Activated B cell treated with CpG ODN at 0.5 μM for 24 hours (primary cell): ENCODE measurements at places on chromosomes 13 and 19. TPM values are rescaled to one million over a fixed set of nuclear protein-coding genes. Genes with fewer than 3 reads are reported as not detected.

ZNF613 gene
- 7.7 and 7.8 TPM in 2 replicates for total RNA-seq

ZNF433 gene
- 6.9 and 8.6 TPM in 2 replicates for total RNA-seq

PLPPR2 gene
- 1.5 and 2.2 TPM in 2 replicates for total RNA-seq

MIR17HG gene
- 23.5 and 27.0 TPM in 2 replicates for total RNA-seq

CYP2F1 gene
- total RNA-seq = not detected in 2 replicates

SLC5A5 gene
- total RNA-seq = 0.09 and 0.12 TPM in 2 replicates

EDDM13 gene
- total RNA-seq = not detected in 2 replicates

TEX29 gene
- 0.35 and 0.54 TPM in 2 replicates for total RNA-seq

KCNN1 gene
- 0.17 TPM in 1 of 2 replicates, not detected in the other for total RNA-seq

IGFL1 gene
- not detected in 2 replicates for total RNA-seq

NLRP5 gene
- not detected in 2 replicates for total RNA-seq

IGFL3 gene
- total RNA-seq = not detected in 2 replicates

PEAK3 gene
- total RNA-seq = 0.09 TPM in 1 of 2 replicates, not detected in the other

SLC46A3 gene
- total RNA-seq = 8.6 and 11.8 TPM in 2 replicates

ZNF317 gene
- 64.4 and 65.8 TPM in 2 replicates for total RNA-seq

DNA sequence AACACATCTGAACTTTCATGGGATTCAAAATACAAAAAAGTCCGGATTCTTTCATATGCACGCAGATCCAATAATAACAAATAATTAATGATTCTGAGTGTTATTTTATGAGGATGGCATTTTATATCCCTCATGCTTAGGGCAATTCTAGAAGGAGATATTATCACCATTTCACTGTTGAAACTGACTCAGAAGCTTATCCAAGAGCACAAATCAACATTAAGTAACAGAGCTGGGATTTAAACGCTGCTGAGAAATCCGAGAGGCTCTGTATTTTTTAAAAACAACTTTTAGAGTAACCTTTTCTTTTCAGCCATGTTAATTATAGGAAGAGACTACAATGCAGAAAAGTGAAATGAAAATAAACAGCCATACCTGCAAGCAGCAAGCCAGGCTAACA is 30.3 kb downstream of the ATP7B start:
- no peak for DNase-seq
- H3K36me3 ChIP-seq = peaks cover 1% of the 10 kb centered on the region
- H3K4me3 ChIP-seq = no peak overlapping the region
- H3K4me1 ChIP-seq = no peaks in the 10 kb centered on the region
- no peak overlapping the region for H3K27ac ChIP-seq

DNA sequence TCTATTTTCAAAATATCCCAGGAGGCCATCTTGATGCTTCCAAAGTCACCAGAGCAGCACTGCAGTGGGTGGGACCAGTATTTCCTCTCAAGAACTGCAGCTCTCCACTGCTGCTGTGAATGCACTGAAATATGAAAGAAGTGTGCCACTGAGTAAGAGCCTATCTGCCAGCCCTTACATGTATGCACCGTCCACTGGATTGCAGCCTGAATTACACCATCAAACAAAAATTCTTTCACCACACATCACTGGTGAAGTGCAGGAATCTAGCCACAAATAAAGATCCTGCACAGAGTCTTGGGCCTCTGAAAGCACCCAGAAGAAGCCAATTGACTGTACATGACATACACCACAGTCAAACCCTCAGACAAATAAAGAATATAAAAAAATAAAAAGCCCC is 249.0 kb downstream of the LHFPL6 start:
- no peak for DNase-seq
- H3K27me3 ChIP-seq = peaks cover 1% of the 10 kb centered on the region
- no peak overlapping the region for H3K27ac ChIP-seq
- no peaks in the 10 kb centered on the region for H3K36me3 ChIP-seq
- H3K4me1 ChIP-seq = no peaks in the 10 kb centered on the region

- H3K4me3 ChIP-seq = no peak overlapping the region
- no peak for DNase-seq
- no peaks in the 10 kb centered on the region for H3K36me3 ChIP-seq
- H3K27me3 ChIP-seq = no peaks in the 10 kb centered on the region
Observed at GRCh38 chr19:53012006-53012405, 1.7 kb upstream of the ERVV-1 start.

GRCh38 chr19:3516675-3517207 is 10.6 kb downstream of the FZR1 start:
- no peak for DNase-seq
- no peaks in the 10 kb centered on the region for H3K27me3 ChIP-seq
- peaks cover 55% of the 10 kb centered on the region for H3K4me1 ChIP-seq
- H3K27ac ChIP-seq = peak overlapping the region; percentile 59

GRCh38 chr19:1417681-1418495 is 10.5 kb downstream of the DAZAP1 start:
- no peak overlapping the region for H3K4me3 ChIP-seq
- H3K4me1 ChIP-seq = peaks cover 20% of the 10 kb centered on the region
- peak overlapping the region; percentile 24 for H3K27ac ChIP-seq
- peaks cover 63% of the 10 kb centered on the region for H3K36me3 ChIP-seq
- no peaks in the 10 kb centered on the region for H3K27me3 ChIP-seq

DNA sequence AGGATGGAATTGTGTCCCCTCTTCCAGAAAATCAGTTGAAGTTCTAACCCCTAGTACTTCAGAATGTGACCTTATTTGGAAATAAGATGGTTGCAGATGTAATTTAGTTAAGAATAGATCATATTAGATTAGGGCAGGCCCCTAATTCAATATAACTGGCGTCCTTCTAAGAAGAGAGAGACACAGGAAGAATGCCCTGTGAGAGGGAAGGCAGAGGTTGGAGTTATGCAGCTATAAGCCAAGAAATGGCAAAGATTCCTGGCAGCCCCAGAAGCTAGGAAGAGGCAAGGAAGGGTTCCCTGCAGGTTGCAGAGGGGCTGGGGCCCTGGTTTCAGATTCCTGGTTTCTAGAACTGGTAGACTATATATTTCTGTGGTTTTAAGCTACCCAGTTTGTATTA is 30.0 kb downstream of the HS6ST3 start:
- H3K36me3 ChIP-seq = no peaks in the 10 kb centered on the region
- DNase-seq = no peak
- no peak overlapping the region for H3K4me3 ChIP-seq
- H3K27me3 ChIP-seq = no peaks in the 10 kb centered on the region
- H3K27ac ChIP-seq = no peak overlapping the region
- H3K4me1 ChIP-seq = no peaks in the 10 kb centered on the region

- no peak for DNase-seq
- no peaks in the 10 kb centered on the region for H3K27me3 ChIP-seq
- no peaks in the 10 kb centered on the region for H3K36me3 ChIP-seq
- H3K4me3 ChIP-seq = no peak overlapping the region
Observed at GRCh38 chr13:31681133-31681532, 58.2 kb upstream of the RXFP2 start.

DNA sequence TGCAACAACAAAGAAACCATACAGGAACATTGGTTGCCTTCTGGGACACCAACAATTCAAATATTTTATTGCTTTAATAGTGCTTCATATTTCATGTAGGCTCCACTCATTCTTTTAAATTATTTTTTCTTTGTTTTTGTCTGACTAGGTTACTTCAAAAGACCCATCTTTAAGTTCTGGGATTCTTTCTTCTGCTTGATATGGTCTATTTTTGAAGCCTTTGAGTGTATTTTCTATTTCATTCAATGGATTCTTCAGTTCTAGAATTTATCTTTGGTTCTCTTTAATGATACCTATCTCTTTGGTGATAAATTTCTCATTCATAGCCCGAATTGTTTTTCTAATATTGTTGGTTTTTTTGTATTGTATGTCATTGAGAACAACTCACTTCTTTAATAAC is 38.6 kb downstream of the IGFL3 start:
- no peaks in the 10 kb centered on the region for H3K4me1 ChIP-seq
- H3K27ac ChIP-seq = no peak overlapping the region
- H3K27me3 ChIP-seq = peaks cover 48% of the 10 kb centered on the region
- peaks cover 6% of the 10 kb centered on the region for H3K36me3 ChIP-seq

- peaks cover 22% of the 10 kb centered on the region for H3K27me3 ChIP-seq
- DNase-seq = no peak
- H3K4me1 ChIP-seq = peaks cover 3% of the 10 kb centered on the region
Observed at GRCh38 chr13:110411688-110412059, 104.6 kb downstream of the COL4A2 start.

GRCh38 chr13:37225414-37226070 is 120.1 kb upstream of the CSNK1A1L start:
- no peaks in the 10 kb centered on the region for H3K27me3 ChIP-seq
- H3K36me3 ChIP-seq = no peaks in the 10 kb centered on the region
- H3K4me1 ChIP-seq = no peaks in the 10 kb centered on the region

- H3K4me1 ChIP-seq = peaks cover 41% of the 10 kb centered on the region
- no peaks in the 10 kb centered on the region for H3K27me3 ChIP-seq
- peak overlapping the region; percentile 99 for H3K27ac ChIP-seq
- H3K36me3 ChIP-seq = peaks cover 29% of the 10 kb centered on the region
Observed at GRCh38 chr19:49818649-49819370, 721 bp downstream of the MED25 start.

DNA sequence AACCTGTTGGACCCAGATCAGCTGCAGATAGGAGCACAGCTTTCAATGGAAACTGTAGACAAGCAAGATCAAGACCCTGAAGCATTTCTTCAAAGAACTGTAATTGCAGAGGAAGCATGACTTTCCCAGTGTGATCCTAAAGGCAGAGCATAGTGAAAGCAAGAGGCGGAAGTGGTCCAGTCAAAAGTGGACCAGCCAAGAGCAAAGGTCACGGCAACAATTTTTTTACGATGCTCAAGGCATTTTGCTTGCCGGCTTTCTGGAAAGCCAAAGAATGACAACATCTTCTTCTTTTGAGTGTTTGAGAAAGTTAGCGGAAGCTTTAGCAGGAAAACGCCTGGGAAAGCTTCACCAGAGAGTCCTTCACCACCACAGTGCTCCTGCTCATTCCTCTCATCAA is 111.6 kb downstream of the RNF17 start:
- H3K4me3 ChIP-seq = no peak overlapping the region
- H3K4me1 ChIP-seq = no peaks in the 10 kb centered on the region
- H3K27me3 ChIP-seq = peaks cover 12% of the 10 kb centered on the region
- DNase-seq = no peak
- H3K36me3 ChIP-seq = no peaks in the 10 kb centered on the region

DNA sequence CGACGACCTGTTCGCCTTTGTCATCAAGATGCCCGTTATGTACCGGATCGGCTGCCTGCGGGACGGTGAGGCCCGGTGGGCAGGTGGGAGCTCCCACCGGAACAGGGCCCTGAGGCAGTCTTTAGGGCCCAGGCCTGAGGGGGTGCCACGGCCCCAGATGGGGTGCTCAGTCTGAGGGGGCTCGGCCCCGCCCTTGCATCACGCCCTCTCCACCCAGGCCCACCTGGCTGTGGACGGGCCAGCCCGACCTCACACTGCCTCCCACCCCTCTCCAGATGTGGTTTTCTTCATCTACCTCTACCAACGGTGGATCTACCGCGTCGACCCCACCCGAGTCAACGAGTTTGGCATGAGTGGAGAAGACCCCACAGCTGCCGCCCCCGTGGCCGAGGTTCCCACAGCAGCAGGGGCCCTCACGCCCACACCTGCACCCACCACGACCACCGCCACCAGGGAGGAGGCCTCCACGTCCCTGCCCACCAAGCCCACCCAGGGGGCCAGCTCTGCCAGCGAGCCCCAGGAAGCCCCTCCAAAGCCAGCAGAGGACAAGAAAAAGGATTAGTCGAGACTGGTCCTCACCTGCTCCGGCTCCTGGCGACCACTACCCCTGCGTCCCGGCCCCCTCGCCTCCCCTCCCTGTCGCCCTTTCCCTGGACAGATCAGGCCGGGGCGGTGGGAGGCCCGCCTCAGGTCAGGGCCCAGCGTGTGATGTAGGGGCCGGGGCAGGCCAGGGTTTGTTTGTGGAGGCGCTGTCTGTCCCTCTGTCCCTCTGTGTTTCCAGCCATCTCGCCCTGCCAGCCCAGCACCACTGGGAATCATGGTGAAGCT is 8.7 kb upstream of the RELB start:
- H3K27me3 ChIP-seq = no peaks in the 10 kb centered on the region
- no peak for DNase-seq
- H3K27ac ChIP-seq = no peak overlapping the region
- H3K36me3 ChIP-seq = peaks cover 43% of the 10 kb centered on the region

DNA sequence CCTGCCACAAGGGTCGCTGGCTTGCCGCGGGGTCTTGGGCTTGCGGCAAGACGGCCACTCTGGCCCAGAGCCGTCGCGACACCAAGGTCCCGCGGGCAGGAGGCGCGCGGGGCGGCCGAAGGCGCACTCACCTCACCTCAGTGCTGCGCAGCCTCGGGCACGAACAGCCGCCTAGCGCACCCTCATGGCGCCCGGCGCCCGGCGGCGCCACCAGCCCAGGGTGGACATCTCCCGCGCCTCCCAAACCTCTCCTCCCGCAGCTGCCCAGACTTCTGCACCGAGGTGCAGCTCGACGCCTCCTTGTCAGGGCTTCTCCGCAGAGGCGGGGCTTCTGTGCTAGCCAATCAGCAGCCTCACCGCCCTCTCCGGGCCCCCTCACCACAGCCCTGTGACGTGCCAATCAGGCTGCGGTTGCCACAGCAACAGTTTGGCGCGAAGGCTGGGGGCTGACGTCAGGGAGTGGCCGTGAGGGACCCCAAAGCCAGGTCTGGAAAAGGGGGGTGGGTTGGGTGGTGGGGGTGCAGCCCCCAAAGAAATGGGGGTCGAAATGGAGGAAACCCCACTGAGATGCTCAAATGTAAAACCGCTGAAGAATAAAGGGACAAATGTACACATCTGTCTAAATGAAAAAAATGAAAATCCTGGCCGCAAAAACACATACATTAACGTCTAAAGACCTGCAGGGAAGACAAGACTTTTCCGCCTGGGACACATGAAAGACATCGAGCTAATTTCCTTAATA is at the start of the genes PEG3 and ZIM2:
Gene PEG3, minus strand, starts transcription at position 276 of the 742 bp plus-strand sequence. CDS start 16,071 bp downstream, outside the sequence.
Gene ZIM2, minus strand, starts transcription at position 276 of the 742 bp plus-strand sequence. CDS start 16,449 bp downstream, outside the sequence.
- peaks cover 2% of the 10 kb centered on the region for H3K27me3 ChIP-seq
- DNase-seq = no peak
- no peaks in the 10 kb centered on the region for H3K4me1 ChIP-seq
- no peaks in the 10 kb centered on the region for H3K36me3 ChIP-seq
- H3K27ac ChIP-seq = no peak within 1 kb of the TSS
- no peak within 1 kb of the TSS for H3K4me3 ChIP-seq

DNA sequence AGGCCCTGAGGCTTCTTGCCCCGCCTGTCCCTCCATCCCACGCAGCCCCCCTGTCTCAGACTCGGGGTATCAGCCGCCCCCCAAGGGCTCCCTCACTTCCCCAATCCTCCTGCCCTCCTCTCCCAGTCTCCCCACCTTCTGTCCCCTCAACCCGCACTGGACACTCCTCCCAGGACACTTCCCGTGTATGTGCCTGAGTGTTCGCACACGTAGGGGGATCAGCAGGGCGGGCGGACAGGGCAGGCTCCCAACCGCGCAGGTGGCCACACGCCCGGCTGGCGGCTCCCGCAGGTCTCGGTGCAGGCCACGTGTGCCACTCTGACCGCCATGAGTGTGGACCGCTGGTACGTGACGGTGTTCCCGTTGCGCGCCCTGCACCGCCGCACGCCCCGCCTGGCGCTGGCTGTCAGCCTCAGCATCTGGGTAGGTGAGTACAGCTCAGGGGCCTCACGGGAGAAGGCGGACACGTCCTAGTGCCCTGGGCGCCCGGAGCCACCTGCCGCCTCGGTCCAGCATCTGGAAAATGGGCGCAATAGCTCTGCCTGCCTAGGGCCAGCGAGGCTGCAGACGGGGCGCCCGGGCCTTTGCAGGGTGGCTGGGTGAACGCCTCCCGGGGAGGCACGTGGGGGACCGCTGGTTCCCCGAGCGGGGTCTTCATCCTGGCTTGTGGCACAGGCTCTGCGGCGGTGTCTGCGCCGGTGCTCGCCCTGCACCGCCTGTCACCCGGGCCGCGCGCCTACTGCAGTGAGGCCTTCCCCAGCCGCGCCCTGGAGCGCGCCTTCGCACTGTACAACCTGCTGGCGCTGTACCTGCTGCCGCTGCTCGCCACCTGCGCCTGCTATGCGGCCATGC is 2.3 kb downstream of the KISS1R start:
- H3K4me3 ChIP-seq = peak overlapping the region; percentile 58
- peak; percentile 56 for DNase-seq
- no peak overlapping the region for H3K27ac ChIP-seq
- no peaks in the 10 kb centered on the region for H3K36me3 ChIP-seq
- H3K27me3 ChIP-seq = no peaks in the 10 kb centered on the region
